Effector CD8-positive, alpha-beta T cell (primary cell): ENCODE measurements at places on chromosomes 12 and 14.

GRCh38 chr12:29216797-29217575, 67.9 kb downstream of the FAR2 start:
- DNase-seq = no peak

- no peak for DNase-seq
These were observed 1.4 kb downstream of the SGPP1 start for GRCh38 chr14:63726499-63726898.

- DNase-seq = no peak
These were observed 776 bp downstream of the RDH5 start for GRCh38 chr12:55720894-55721444.

- no peak for DNase-seq
These were observed 52.6 kb downstream of the EEA1 start for GRCh38 chr12:92876496-92876895.

- DNase-seq = no peak
These were observed 54.7 kb upstream of the DDX11 start for GRCh38 chr12:31018790-31019505.

DNA sequence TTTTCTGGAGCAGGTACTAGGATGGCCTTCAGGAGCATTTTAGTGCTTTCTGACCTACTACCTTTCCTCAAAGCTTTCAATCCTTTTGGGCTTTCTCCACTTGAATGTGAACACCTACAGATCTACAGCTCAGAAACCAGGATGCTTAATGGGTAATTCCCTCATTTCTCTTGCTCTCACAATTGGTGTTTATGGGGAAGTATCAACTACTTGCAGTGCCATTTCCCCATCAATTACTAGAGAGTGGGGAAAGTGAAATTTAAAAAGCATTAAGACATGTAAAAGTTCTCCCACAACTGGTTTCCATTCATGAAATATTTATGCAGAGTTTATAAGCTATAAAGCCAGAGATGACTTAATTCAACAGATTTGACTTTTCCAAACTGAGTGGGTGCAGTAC, 2.1 kb upstream of the YY1 start:
- no peak for DNase-seq

- DNase-seq = no peak
These were observed 38.3 kb downstream of the FSCB start for GRCh38 chr14:44468771-44469170.

DNA sequence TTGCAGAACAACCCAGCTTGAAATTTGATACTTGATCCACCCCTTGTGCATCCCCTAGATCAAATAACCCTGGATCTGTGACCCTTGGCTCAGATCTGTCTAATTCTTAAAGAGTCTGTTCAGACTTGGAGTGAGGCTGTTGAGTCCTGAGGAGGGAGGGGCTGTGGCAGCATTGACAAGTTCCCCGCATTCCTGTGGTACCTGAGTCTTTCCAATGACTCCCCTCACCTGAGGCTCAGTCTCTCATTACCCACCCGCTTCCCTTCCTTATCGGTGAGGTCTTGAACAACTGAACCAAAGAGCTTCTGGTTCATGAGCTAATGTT, 16.1 kb upstream of the HDAC7 start:
- DNase-seq = no peak

GRCh38 chr14:22478670-22479069, 110.4 kb downstream of the DAD1 start:
- DNase-seq = no peak

GRCh38 chr14:63896278-63896720, 43.5 kb downstream of the SYNE2 start:
- no peak for DNase-seq

- DNase-seq = no peak
These were observed 512 bp downstream of the ACTR10 start for GRCh38 chr14:58200480-58200841.

DNA sequence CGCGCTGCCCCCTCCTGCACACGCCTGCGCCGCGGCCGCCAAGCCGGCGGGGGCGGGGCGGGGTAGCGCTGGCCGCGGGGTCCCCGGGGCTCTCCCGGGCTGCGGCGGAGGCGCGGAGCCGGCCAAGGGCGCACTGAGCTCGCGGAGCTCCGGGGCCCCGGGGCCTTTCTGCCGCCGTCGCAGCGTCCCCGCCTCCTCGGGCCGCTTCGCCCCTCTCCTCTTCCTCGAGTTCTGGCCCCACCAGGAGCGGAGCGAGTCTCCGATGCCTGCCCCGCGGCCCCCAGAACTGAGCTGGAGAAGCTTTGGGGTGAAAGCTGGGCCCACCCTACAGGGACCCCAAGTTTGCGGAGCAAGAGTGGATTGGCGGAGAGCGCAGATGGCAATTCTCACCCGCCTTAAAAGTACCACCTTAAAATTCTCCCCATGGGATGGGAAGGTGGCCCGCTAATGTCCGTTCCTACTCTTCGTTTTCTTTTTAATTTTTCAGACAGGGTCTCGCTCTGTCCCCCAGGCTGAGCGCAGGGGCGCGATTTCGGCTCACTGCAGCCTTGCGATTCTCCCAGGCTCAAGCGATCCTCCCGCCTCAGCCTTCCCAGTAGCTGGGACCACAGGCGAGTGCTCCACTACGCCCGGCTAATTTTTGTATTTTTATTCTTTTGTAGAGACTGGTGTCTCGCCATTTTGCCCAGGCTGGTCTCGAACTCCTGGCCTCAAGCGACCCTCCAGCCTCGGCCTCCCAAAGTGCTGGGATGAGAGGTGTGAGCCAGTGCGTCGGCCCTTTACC, 129.6 kb downstream of the NDUFA12 start:
- no peak for DNase-seq

GRCh38 chr12:52207895-52208294, 16.1 kb upstream of the KRT80 start:
- no peak for DNase-seq

DNA sequence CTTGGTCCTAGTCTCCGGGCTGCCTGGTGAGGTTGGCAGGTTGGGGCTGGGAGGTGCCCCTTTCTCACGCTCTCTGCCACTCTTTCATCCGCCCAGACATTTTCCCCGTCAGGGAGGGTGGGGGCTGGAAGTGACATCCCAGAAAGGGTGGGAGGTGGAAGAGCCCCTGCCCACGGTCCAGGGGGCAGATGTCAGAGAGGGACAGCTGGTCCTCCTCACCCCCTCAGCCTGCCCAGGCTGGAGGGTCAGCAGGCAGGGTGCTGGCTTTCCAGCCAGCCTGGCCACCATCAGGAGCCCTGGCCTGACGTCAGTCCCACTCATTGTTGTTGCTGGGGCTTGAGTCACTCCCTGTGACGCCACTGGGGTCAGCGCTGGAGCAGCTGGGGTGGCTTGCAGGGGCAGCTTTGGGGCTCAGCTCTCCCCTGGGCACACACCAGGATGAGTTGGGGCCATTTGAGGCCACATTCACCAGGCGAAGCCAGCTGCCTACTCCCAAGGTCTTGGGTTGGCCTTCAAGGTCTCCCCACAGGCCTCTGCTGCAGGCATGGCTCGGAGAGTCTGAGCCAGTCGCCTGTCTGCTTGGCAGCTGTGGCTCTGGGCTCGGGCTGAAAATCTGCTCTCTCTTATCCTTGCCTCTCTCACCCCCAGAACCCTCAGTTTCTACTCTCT, 5.7 kb upstream of the ATG101 start:
- DNase-seq = no peak

DNA sequence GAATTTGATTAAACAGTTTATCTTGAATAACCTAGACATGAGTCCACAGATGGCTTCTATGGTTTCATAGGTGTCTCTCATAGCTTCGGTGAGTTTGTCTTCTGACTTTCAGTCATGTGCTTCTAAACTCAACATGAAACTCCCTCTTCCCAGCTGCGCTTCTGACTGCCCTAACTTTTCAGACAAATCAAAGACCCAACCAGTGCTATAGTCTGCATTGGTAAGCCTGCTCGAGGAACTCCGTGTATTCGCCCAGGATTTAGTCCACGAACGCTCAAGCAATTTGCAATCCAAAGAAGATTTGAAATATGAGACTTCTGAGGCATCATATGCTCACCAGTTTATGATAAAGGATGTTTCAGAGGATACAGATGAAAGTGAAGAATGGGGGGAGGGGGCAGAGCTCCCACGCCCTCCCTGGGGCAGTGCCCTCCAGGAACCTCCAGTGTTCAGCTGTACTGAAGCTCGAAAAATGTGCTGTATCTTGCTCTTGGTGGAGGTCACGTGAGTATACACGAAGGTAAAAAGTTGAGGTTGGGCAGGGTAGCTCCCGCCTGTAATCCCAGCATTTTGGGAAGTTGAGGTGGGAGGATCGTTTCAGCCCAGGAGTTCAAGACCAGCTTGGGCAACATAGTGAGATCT, 5.2 kb upstream of the RILPL2 start:
- no peak for DNase-seq

DNA sequence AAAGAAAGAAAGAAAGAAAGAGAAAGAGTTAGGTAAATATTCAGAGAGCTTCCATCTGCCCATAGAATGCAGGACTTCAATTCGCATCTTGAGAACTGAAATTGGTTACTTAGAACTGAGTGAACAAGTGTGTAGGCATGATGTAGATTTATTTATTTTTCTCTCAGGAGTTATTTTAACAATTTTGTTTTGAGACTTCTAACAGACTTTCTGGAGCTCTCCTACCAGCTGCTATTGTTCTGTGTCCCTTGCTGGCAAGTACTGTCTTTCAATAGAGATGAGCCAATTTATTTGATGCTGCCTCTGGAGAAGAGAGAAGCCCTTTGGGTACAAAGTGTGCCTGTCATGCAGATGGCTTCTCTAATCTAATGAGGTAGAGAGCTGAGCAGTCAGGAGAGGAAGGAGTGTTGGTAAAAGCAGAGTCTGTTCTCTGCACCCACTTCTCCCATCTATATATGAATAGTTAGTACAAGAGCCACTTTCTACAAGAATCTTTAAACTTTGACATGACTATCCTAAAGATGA, 67.0 kb downstream of the SYT1 start:
- no peak for DNase-seq
